Stimulated activated CD4-positive, alpha-beta T cell treated with anti-CD3 and anti-CD28 coated beads, Interleukin-2, amount 100 ng/mL, for 24 hours (primary cell): ENCODE measurements at places on chromosomes 5 and 9.
A peak's percentile ranks its signal among the peaks of the same experiment; 100 is the strongest.

GRCh38 chr5:40400245-40400644 is 279.5 kb upstream of the PTGER4 start:
- DNase-seq = no peak

GRCh38 chr9:126556560-126557250 is 57.0 kb upstream of the LMX1B start:
- DNase-seq = no peak

GRCh38 chr5:33857037-33857436 is 34.8 kb downstream of the ADAMTS12 start:
- no peak for DNase-seq

GRCh38 chr5:52807037-52807436 is 19.3 kb downstream of the ITGA1 start:
- no peak for DNase-seq

GRCh38 chr9:116008278-116008677 is 145.3 kb upstream of the PAPPA start:
- DNase-seq = no peak

- no peak for DNase-seq
These were observed 1076.7 kb downstream of the NR2F1-AS1 start for GRCh38 chr5:92504346-92504745.

- no peak for DNase-seq
These were observed 625 bp downstream of the EXOSC2 start for GRCh38 chr9:130694205-130694604.

DNA sequence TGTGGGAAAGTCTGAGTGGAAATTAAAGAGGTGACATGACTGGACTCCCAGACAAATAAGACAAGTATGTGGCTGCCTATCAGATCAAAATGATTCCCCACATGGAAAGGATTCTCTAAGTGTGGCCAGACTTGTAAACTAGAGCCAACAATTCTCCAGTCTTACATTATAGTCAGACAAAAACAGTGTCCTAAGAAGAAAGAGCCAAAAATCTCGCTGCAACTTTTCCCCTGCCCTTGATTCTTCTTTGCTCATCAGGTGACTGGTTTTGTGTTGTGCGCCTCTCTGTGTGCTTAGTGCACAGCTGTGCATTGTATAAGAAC is 164.2 kb upstream of the TARS1 start:
- no peak for DNase-seq

DNA sequence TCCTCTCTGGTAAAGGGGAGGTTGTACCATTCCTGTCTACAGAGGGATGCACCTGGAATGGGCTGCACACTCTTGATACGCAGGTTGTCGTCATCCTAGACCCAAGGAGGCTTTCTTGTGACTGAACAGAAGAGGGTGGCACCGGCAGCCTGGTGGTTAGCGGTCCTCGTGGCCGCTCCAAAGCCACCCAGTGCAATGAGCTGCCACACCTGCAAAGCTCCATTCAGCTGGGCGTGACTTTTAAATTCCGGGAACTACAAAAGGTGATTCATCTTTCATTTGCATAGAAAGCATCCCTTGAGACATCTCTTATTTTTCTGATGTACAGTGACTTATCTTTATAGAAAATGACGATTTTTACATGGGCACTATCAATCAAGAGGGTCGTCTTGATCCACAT is 286.1 kb upstream of the IRX1 start:
- no peak for DNase-seq

DNA sequence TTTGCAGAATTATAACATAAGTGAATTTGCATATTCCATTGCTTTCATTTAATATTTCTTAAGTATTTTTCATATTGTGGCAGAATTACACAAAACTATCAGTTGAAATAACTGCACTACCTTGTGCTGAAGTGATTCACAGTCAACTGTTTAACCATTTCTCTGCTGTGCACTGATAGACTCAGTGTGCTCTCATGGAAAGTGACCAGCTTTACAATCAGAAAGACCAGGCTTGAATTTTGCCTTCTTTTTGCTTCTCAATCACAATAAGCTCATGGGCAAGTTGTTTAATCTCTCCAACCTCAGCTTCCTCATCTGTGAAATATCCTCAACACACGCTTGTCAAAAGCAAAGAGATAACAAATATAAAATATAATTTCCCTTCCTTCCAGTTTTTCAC is 18.3 kb downstream of the CDK5RAP2 start:
- no peak for DNase-seq

- no peak for DNase-seq
These were observed 36.2 kb downstream of the TARS1 start for GRCh38 chr5:33476992-33477391.

- no peak for DNase-seq
These were observed 1180.4 kb downstream of the CDH9 start for GRCh38 chr5:25858019-25858418.

- no peak for DNase-seq
These were observed 185.0 kb downstream of the GAPVD1 start for GRCh38 chr9:125446561-125447094.

DNA sequence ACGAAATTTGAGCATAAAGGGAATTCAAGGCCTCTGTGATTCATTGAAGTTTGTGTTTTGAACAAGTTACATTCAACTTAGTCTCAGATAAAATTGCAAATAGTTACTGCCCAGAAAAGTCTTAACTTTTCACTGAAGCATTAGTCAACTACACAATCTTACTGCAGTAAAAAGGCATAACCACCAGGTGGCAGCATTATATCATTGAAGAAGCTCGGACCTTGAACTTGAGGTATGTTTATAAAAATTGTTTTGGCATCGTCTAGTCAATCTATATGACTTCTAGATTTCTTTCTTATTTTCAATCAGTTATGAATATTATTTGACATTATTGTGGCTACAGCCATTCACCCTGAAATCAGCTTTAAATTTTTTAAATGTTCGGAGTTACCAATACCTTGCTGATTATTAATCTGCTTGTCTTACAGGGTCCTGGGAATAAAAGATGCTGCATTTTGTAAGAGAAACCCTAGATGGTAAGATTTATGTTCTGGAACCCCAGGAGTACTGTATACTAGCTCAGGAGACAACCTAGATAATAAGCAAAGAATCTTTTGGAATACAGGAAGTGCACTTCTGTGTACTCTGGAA is 83.9 kb upstream of the GRAMD2B start:
- peak; percentile 13 for DNase-seq

DNA sequence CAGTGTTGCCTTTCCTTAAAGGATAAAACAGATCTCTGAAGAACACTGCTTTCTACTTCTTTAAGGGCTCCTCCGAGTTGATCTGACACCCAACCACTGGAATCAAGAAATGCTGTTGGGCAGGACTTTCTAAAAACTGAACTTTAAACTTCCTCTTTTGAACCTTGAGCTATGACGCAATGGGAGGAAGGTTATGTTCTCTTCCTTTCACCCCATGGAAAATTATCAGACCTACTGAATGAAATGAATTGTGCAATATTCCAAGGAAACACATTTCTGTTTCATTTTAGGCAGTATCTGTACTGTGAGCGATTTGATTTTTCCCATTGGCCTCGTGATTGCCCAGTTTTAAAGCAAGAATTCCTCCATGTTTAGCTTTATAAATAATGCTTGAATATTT is 206.0 kb upstream of the PRR16 start:
- no peak for DNase-seq

DNA sequence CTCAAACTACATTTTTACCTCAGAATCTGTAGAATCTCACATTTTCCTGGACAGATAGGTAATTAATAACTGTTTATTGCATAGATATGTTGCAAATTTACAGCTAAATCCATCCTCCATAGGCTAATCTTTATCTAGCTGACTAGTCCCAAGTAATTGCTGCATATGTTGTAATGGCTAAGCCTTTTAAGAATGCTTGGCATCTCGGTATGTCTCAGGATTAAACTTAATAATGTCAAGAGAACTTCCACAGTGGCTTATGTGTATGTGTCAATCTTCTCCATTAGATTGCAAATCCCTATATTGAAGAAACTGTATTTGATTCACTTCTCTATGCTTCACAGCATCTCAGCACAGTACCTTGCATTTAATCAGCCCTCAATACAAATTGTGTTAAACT is 131.9 kb downstream of the PRDM9 start:
- no peak for DNase-seq

DNA sequence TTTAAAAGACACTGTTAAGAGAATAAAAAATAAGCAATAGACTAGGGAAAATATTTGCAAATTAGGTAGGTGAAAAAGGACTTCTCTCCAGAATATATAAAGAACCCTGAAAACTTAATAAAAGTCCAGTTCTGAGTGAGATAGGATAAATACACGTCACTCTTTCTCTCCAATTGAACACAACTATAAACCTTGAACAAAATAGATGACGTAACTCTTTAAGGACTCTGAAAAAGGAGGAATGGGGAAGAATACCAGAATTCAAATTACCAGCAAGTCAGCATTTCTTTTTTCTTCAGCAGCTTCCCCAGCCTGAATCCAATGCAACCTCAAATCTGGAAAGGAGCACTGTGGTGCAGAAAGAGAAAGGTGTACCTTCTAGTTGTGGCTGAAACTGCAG is 6.8 kb upstream of the WDR41 start:
- DNase-seq = no peak

DNA sequence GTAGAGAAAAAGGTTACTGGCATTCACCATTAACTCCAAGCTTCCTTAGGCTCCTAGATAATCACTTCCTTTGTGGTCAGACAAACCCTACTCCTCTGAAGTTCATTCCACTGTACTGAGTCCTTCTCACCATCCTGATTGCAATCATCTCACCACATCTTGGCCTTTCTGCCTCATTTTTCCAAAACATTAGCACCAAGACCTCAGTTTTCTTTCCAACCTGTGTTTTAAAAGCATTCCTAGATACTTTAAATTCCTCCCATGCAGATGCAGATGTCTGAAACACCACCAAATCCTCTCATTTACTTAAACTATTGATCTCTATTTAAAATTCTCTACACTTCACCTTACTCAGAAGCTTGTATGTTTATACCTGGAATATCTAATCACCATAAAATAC is 961.3 kb upstream of the CTNND2 start:
- DNase-seq = no peak

DNA sequence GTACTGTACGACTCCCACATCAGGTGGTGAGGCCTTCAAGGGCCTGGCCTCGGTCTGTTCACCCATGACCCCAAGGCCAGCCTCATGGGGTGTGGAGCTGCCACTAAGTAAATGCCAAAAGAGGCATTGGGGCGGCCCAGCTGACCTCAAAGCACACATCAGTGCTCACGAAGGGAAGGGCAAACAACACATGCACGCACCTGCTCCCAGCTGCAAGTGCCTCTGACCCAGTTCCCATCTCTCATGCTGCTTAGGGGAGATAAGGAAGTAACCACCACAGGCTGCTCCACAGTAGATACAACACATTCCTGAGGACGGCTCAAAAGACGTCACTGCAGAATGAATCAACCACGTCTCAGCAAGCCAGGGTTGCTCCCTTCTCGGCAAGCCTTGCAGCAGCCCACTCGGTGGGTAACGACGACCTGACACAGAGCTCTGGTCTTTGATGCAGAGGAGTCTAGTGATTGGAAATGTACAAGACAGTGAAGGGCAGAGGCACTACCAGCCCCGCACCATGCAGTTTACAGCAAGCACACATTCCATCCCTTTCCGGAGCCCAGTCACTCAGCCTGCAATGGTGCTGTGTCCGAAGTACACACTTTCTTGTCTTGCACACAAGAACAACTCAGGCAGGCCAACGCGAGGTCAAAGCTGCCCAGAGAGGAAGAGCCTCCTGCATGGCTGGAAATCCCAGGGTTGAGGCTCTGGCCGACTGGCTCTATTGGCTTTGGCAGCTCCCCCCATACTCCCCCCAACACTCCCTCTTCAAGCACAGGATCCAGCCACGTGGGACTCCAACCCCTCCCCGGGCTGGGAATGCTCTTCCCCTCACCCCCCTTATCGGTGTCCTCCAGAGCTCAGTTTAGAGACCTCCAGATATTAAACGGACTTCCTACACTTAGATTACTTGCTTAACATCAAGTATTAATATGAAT is 31.8 kb downstream of the FABP6 start:
- DNase-seq = no peak

DNA sequence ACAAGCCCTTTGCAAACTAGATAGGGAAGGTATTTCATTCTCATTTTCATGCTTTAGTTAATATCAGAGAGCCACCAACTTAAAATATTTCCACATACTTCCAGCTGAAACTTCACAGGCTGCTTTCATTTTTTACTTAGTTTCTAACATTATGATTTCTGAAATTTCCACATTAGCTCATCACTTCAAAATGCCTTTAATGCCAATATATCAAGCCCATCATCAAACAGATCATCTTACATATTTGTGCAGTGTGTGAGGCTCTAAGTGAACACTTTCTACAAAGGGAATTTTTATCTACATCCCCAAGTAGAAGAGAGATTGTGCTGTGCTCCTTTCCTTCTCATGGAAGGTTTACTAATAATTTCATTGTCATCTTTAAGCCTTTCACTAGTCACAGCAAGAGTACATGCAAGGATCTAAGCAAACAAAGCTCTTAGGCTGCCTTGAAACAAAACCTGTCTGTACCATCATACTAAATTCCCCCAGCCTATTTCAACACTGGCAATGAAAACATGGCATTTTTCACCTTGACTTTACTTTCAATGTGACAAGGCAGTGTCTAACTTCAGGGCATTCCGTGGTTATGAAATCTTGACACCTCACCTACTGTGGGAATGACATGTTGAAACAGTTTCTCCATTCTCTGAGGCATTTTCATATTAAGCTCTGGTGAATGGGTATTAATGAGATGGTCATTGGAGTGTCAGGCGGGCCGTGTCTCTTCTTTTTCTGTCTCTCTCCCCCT is 45.4 kb downstream of the PPP2R2B start:
- DNase-seq = no peak

DNA sequence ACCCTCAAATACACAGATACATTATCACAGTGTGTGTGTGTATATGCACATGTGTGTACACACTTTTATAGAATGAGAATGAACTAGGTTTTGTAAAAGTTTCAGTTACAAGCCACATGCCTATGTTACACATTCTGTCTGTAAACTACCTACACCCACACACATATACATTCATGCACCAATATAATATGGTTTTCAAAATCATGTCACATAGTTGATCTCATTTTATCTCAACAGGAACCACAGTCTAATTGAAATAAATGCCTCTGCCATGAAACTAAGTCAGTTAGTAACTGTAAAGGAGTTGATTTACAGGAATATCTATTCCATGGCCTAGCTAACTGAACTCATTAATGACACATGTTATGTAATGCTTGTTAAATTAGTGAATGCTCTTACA is 646.6 kb downstream of the PDE4D start:
- no peak for DNase-seq

DNA sequence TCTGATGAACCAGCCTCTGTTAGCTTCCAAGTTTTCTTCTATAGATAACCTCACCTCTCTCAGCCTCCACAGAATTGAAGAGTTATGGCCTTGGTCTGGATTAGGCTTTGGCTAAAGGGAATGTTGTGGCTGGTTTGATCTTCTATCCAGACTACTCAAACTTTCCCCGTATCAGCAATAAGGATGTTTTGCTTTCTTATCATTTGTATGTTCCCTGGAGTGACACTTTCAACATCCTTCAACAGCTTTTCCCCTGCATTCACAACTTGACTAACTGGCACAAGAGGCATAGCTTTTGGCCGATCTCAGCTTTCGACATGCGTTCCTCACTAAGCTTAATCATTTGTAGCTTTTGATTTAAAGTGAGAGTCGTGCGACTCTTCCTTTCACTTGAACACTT is 28.1 kb upstream of the GNE start:
- DNase-seq = no peak

- DNase-seq = no peak
These were observed 13.9 kb downstream of the MAP1B start for GRCh38 chr5:72121052-72121779.

GRCh38 chr5:78594610-78595457 is 53.7 kb downstream of the LHFPL2 start:
- DNase-seq = no peak

- no peak for DNase-seq
These were observed 2.3 kb upstream of the IL17B start for GRCh38 chr5:149381261-149381985.
